ENCODE measurements at places on chromosomes 5 and 9.

DNA sequence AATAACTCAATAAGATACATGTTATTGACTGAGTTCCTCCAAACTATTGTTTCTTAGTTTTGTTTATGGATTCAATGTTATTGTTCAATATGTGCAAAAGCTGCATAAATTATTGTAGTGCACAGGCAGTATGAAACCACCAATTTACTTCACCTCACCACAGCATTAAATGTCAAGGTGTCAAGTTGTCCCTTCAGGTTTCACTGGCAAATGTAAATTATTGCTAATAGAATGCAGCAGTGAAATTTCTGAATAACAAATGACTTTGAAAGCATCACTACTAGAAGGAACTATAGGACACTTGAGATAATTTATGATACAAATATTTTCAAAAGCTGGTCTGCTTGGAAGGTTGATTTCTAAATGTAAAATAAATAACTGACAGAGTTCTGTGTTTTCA lies 116.4 kb upstream of the PTPRD start:
- DNase-seq, result no peak

DNA sequence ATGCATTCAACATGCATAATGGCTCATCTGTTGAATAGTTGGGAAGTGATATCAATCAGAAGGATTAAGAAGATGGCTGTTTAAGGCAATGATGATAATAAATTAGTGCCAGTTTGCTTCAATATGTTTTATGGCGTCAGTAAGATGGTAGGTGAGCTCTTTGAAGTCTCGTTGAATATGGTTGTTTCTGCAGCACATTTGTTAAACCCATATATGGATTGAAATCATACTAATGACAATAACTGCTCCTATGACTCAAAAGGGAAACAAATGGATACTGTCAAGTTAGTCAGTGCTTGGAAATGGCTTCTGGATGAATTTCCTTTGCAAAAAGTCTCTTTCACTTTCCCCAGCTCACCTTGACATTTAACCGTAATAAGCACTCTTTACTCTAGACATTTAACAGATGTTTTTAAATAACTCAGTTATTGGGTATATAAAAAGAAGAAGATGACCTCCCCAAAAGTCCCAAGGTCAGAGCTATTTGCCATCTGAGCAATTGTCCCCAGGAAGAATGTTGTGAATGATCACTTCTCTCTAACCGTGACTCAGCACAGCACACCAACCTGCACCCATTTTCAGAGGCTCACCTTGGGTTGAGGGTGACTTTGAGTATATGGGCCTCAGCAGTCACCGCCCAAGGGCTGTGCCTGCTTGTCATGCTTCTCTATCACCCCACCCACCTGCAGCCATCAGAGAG lies 133.4 kb downstream of the GRIA1 start:
- DNase-seq, result no peak

GRCh38 chr5:61755726-61756222 lies 423.7 kb downstream of the ZSWIM6 start:
- no peak for DNase-seq

DNA sequence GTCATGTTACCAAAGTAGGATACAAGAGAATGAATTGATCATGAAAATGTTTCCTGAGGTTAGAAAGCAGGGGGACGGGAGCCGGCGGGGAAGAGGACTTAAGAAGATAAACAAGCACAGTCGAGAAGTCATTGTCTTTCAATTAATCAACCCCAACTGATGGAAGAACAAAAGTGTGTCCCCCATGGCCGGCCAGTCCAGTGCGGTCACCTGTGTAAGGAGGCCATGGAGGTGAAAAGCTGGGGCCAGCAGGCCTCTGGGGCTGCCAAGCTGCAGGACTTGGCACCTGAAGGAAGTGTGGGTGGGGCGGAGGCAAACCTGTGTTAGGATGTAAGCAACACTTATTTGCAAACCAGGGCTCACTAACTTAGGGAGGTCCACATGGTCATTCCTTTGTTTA lies 223.3 kb upstream of the TBCA start:
- no peak for DNase-seq

DNA sequence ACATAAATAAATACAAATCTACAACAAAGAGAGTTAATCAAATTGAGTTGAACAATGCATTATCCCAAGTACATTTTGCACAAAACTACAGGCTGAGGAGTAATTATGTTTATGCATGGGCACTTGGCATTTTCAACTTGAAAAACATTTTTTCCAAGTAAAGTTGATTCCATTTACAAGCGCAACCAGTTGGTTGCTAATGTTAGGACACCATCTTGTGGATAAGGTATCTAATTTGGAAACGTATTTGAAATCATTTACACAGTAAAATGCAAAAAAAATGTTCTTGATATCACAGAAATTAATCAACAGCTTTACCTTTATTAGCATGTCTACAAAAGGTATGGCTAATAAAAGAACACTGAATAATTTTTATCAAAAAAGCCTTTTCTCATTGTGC lies 18.8 kb downstream of the FTMT start:
- no peak for DNase-seq

DNA sequence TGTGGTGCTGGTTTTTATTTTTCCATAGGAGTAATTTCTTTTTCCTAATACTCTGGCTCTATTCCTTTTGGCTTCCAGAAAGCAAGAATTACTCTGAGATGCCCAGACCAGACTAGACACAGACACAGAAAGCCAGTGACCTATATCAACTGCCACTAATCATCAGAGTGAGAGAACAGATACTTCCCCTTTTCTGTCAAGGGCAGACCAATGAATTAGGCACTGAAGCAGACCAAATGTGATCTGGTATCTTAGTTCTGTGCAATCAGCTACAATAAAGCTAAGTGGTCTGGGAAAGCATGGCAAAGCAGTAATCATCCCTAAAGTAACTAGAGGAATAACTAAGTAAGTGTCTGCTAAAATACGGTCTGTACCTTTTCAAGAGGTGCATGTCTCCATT lies 239.1 kb downstream of the ELAVL2 start:
- no peak for DNase-seq

DNA sequence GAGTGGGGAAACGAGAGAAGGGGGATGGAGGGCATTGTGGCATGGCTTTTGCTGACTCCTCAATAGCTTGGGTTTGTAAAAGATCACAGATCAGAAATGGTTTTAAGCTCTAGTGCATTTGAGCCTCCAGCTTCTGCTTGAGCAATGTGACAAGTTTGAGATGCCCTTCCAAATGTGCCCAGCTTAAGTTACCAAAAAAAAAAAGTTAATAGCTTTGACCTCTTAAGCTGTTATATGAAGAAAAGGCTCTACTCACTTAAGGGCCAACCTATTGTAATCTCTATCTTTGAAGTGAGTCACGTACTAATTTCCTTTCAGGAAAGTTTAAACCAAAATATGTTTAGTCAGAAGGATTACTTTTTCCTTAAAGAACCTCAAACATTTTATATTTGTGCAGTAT lies 428.8 kb upstream of the ACTBL2 start:
- no peak for DNase-seq

DNA sequence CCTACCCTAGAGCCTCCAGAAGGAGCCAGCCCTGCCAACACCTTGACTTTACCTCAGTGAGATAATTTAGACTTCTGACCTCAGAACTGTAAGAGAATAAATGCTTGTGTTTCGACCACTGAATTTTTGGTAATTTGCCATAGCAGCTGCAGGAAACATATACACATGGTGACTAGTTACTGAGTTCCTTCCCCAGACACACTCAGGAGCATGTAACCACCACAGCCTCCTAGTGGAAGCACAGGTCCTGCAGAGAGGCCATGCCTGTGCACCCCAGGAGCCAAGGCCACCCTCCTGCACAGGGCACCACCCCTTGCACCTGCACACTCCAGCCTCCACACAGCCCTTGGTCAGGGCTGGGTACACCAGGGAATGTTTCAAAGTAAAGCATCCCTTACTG lies 7.6 kb upstream of the CAMSAP1 start:
- no peak for DNase-seq

DNA sequence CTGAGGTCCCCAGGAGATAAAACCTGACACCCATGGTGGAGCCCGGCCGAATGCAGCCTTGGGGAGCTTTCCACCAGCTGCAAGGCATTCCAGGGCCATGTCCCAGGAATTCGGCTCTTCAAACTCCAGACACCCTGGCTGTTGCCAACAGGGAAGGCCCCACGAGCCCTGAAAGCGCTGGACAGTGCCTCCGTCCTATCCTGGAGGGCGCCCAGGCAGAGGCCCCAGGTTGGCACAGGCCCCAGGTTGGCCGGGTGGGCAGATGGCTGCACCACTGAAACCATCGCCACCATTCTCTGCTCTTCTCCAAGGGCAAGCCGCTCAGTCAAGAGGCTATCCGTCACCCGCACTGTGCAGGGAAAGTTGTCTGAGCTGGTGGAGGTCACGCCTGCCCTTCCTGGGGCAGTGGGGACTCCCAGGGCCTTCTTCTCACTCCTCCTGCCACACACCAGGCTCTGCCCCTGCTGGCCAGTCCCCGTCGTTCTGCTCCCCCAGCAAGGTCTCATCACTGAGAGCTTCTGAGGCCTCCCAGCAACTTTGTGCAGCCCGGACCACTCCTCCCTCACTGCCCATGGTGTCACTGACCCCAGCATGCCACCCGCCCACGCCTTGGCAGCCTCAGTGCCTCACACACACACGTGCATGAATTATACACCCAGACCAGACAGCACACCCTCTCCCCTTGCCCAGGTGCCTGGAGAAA lies 21.2 kb downstream of the SLC6A3 start:
- no peak for DNase-seq

DNA sequence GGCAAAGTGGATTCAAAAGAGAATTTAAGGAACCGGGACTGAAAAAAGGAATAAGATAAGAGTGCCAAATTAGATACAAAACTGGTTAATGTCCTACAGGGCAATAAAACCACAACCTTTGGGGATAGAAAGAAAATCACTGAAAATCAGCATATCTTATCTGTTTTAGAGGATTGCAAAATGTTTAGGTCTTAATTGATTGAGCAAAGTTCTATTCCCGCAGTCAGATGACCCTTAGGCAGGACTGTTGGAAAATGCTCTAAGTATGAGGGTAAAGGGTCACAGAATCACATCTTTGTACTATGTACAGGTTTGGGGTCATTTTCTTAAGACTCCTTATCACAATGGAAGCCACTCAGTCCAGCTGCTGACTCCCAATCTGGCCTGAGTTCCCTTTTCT lies 129.0 kb downstream of the GABBR2 start:
- DNase-seq, result no peak

DNA sequence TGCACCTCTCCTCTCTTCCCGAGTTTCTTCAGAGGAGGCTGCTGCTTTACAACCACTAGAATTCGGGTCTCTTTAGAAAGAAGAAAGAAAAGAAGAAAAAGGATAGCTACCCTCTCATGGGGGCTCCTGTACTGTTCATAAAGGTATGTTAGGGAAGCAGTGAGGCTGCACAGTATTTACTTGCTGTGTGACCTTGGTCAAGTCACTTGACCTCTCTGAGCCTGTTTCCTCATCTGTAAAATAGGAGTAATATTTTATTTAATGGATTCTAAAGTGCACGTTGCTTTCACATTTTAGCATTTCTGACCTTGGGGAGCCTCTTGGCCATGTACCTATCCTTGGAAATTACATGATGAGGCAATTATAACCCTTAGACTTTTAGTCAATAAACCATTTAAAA lies 88.8 kb downstream of the SETX start:
- DNase-seq, result no peak

- no peak for DNase-seq
Measured at GRCh38 chr9:17735859-17736258, 157.0 kb downstream of the SH3GL2 start.

DNA sequence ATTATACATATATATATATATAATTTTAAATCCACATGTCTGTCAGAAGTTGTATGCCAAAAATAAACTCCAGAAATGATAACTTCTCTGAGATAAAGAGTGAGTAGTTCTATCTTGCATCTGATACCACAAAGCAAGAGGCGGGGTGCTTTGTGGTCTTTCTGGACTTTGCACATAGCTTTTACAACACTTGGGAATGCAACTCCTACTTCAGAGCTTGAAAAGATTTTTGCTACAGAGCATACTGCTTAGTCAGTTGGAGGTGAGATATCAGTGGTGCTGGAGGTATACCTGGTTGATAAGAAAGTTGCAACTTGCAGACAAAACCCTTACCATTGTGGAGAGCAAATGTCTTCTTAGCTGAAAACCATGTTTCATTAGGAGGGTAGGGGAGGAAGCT lies 1384.5 kb upstream of the NUDT12 start:
- no peak for DNase-seq

DNA sequence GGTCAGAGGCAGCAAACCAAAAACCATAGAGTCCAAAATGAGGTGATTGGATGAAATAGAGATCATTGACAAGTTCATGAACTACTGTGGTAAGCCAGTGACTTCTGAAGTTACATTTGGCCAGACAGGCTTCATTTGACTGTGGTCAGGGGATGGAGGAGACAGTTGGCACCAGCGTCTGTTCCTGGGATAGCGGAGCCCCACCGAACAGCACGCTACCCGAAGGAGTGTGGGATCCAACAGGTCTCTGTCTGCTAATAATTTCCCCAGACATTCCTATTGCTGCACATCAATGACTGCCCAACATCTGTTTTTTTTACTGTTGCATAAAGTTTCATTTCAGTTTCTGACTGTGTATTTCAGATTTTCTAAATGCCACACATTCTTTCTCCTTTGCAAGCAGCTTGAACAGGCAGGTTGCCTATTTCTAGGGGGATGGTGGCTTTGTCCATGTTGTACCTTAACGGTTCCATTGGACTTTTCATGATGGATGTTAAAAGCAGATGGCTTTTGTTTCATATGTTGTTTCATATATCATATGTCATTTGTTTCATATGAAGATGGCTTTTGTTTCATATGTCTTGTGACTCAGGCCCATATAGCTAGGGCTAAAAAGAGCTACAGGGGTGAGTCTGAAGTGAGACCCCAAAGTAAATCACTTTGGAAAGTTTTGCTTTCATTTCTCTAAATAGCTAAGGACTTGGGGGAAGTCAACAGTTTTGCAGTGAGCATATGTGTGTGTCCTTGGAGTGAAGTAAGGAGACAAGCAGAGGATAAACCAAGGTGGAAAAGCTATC lies 180.8 kb downstream of the GOLPH3 start:
- no peak for DNase-seq

DNA sequence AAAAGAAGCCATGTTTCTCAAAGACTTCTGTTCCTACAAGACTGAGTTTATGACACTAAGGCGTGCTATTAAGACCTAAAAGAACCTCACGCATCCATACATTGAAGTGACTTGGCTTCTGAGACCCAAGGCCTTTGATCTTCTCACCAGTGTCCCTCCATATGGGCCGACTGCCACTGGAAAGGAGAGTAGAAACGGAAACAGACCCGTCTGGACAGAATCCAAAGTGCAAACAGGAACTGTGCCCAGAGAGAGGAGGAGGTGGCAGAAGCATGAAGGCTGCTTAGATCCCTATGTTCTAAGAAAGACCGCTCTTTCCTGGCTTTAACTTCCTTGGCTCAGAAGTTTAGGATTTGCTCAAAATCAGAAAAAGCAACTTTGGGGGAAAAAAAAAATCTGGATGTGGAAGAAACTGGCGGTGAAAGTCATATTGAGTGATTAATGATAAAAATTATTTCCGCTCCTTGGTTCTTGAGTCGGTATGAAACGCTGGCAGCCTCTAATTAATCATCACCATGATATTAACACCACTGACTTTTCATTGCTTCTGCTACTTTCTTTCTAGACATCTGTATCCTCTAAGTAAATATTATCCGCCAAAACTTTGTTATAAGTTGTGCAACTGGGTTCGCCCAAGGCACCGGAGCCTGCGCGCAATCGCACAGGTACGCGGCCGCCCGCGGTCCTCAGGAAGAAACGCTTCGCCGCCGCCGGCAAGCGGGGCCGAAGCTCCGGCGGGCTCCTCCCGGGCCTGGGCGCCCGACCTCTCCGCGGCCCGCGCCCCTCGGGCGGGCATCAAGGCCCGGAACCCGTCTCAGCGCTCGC lies 726 bp downstream of the DAP start:
- DNase-seq, result no peak

- no peak for DNase-seq
Measured at GRCh38 chr5:9490494-9491097, 55.3 kb downstream of the SEMA5A start.

- no peak for DNase-seq
Measured at GRCh38 chr9:116154334-116154975, 864 bp downstream of the PAPPA start.

All from naive thymus-derived CD4-positive, alpha-beta T cell (primary cell).